ENCODE measurements at places on chromosomes 2 and 18.

DNA sequence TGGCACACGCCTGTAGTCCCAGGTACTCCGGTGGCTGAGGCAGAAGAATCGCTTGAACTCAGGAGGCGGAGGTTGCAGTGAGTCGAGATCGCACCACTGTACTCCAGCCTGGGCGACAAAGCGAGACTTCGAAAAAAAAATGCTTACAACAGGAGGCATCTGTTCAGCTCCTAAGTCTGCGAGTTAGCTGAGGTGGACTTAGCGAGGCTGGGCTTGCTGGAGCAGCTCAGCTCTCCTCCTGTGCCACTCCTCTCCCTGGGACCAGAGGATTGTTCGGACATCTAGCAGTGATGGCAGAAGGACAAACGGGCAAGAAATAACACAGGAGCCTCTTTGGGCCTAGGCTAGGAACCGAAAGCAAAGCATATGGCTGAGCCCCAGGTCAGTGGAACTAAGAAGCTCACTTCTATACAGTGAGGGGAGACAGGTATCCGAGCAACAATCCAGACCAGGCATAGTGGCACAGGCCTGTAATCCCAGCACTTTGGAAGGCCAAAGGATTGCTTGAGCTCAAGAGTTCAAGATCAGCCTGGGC lies 260.1 kb downstream of the GLI2 start:
- no peak for DNase-seq

- DNase-seq = no peak
Measured at GRCh38 chr2:26721115-26722032, 28.9 kb downstream of the KCNK3 start.

DNA sequence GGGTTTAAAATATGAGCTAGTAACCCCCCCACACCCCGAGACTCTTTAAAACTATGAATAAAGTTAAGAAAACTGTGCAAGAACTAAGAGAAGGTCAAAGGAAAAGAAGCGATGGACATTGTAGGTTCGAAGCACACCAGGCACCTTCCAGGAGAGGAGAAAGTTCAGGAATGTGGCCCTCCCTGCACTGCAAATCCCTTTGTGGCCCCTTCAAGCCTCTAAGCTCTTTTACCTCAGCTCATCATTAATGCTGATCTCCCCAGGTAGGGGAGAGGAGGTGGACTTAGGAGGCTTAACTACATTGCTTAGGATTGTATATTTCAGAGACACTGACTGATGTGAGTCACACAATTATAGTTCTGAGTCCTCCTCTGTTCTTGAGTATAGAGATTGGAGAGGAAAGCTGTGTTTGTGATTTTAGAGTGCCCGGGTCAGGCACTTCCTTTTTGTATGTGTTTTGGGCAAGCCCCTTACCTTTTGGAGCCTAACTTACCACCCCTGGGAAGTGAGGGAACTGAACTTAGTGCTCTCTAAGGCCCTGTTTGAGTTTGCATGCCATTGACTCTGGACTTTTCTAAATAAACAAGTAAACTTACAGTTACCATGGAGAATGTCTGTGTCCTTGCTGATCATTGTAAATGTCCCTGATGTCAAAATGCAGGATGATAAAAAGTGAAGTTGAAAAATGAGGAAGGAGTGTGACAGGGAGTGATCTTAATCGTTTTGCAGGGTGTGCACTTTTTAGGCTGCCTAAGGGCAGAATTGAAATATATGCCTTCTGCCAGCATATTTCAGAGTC lies 140.8 kb upstream of the ZEB2 start:
- no peak for DNase-seq

GRCh38 chr2:8086796-8087479 lies 594.9 kb upstream of the ID2 start:
- no peak for DNase-seq

GRCh38 chr18:49638891-49639557 lies 77.2 kb downstream of the LIPG start:
- DNase-seq = no peak
